ENCODE measurements at places on chromosomes 2 and 18.

DNA sequence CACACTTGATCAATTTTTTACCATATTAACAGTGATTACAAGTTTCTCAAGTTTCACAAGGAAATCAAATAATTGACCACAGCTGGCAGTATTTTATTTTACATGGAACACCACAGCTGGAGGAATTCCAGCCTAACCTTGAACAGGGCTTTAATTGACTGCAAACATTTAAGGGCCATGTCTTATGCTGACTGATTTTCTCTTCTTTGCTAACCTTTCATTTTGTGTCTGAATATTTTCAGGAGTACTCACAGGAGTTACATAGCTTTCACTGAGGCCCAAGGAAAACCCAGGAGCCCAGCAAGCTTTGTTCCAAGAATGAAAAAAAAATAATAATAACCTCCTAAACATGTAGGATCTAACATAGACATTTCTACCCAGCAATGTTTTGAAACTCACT lies 49.6 kb downstream of the FRZB start:
- no peak for DNase-seq

GRCh38 chr18:39711701-39712100 lies 2146.1 kb upstream of the CELF4 start:
- no peak for DNase-seq

- no peak for DNase-seq
These were observed 8.0 kb downstream of the ATP8B1 start for GRCh38 chr18:57794951-57795728.

DNA sequence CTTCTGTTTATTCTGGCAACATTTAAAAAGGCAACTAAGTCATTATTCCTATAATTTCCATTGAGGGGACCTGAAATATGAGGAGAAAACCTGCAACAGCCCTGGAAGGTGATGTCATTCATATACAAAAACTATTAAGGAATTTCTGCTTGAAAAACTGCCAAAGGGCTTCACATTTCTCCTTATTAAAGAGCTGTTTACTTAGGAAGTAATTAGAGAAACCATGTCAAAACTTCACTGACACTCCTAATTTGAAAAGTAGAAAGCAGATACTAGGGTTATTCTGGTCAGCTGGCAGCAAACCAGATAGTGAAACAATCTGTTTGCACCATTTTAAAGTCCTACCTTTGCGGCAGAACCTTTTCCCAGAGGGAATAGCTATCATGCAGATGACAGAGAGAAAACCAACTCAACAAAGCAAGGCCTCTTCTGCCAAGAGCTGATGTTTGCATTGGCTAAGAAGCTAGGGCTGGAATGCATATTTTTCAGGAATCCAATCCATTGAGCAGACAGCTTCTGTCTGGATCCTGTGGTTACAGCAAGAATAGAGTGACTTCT lies 592.2 kb upstream of the SYT4 start:
- DNase-seq: no peak

GRCh38 chr2:129754421-129754820 lies 225.0 kb upstream of the RAB6C start:
- no peak for DNase-seq

DNA sequence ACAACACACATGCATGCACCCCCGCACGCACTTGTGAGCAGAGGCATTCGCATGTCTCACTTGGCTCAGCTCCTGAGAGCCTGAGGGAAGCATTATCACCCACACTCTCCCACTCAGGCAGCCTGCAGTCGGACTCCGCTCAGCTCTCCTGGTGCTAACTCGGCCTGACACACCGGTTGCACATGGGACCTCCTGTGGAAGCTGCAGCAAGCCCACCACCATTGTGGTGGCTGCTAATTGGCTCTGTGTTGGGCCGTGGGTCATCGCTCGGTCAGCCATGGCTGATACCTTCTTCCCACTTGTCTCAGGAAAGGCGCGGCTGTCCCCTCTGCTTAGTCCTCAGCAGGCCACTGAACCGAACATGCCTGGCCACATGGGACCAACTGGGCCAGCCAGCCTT lies 13.7 kb upstream of the TEX261 start:
- no peak for DNase-seq

GRCh38 chr2:102050854-102051391 lies 59.2 kb downstream of the IL1R2 start:
- no peak for DNase-seq

DNA sequence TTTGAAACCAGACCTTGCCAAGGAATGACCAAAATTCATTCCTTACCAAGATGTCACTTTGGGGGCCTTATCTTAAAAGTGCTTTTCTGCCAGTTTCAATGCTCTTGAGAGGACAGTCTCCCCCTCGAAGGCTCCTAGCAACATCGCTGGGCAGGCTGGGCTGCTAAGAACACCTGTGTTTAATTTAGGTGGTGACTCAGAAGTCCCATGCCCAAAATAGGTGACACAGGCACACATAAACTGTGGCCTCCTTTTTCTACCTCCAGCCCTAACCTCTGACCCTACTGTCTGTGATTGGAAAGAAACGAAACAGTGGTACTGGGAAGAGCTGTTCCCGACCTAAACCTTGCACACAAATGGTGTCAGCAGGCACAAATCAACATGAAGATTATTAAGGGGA lies 28.7 kb upstream of the ROCK2 start:
- no peak for DNase-seq

DNA sequence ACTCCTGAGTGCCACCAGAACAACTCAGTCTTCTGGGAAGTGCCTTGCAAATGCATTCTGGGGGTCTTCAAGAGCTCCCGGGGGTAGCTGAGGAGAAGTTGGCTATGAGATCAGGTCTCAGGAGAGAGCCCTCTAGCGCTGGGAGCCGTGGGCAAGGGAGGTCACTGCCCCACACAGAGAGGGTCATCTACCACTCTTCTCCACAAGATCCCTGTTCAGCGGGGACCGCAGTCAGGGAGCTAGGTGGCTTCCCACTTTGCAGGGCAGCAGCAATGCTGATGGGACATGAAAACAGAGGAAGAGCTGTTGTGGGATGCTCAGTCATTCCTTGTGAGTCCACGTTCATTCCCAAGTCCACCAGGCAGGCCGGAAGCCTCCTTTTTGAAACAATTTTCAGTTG lies 66.6 kb downstream of the ACKR3 start:
- DNase-seq: no peak

DNA sequence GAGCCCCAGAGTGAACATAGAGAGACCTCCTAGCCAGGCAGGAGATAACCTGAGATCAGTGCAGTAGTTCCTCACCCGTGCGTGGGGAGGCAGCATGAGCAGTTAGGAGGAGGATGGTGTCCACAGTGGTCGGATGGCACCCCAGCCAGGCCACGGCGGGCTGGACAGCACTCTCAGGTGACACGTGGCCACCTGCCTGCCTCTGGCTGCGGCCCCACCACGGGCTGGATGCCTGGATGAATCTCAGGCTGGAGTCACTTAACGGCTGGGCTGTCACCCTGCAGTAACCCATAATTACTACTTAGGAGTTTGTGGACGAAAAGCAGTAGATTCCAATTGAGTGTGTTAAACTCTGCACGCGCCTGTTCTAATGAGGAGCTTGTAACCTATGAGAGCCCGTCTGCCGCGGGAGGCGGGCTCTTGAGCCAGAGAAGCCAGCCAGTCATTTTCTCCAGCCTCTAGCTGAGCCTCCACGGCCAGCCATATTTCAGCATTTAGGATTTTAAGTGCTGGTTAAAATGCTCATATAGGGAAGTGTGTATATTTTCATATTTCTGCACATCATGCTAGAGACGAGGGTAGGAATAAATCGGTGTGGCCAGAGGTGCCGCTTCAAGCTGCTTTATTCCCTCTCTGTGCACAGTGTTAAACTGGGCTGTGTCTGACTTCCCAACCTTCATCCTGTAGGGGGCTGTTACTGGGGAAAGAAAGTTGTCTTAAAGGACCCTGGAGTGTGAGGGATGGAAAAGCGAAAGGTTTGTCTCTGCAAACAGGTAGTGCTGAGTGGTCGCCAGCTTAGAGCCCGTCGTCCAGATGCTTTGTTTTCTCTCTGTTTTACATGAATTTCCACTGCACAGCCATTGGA lies 144.0 kb downstream of the GLI2 start:
- DNase-seq: no peak

GRCh38 chr18:79816092-79816491 lies 18.4 kb downstream of the KCNG2 start:
- DNase-seq: no peak

GRCh38 chr2:127052771-127053691 lies 53.9 kb downstream of the BIN1 start:
- DNase-seq: no peak

DNA sequence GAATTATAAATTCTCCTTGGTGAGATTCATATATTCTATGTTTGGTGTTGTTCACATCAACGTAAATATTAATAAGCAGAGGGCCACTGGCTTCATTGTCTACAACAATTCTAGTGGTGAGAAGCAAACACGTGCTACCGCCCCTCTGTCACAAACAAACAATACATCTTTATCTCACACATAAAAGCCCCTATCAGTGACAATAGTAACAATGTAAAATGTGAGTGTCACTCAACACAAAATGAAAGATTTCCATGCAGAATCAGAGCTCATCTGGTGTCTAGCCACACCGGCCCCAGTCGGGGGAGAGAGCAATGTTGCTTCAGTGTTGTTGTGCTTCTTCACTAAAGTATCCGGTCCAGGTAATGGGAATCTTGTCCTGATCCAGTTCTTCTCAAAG lies 932.6 kb downstream of the SOCS6 start:
- DNase-seq: no peak

DNA sequence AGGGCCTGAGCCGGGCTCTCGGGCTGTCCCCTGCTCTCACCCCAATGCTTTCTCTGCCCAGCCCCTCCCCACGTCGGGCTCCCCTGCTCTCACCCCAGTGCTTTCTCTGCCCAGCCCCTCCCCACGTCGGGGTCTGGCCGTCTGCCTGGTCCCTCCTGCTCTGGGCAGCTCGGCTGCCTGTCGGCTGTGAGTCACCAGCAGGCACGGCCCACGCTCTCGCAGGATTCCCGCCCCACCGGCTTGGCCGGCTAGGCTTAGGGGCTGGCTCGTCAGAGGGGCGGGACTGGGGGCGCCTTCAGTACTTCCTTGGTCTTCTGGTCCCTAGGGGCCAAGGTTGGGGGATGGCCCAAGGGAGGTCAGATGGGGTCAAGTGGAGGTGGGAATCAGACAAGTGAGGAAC lies 3.3 kb downstream of the BOK start:
- DNase-seq: no peak

DNA sequence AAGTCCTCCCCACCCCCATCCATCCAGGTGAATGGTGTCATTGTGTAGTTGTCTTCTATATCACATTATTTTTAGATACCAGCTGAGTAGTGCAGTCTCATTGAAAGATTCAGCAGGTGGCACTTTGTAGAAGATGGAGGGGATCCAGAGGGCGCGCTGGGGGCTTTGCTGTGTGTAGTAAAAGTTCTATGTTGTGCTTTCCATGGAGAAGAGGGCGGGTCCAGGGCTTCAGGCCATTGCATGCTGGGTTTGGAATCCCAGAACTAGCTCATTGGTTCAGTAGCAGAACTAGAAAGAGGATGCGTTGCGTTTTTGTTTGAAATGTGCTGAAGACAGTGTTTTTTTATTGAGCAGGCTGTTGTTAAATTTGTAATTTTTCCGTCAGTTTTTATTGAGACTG lies 120.0 kb downstream of the MAP4K4 start:
- DNase-seq: no peak

- DNase-seq: no peak
These were observed 1.2 kb downstream of the PPP1CB start for GRCh38 chr2:28752631-28753376.

- no peak for DNase-seq
These were observed 209.8 kb downstream of the BCL2 start for GRCh38 chr18:63109802-63110201.

DNA sequence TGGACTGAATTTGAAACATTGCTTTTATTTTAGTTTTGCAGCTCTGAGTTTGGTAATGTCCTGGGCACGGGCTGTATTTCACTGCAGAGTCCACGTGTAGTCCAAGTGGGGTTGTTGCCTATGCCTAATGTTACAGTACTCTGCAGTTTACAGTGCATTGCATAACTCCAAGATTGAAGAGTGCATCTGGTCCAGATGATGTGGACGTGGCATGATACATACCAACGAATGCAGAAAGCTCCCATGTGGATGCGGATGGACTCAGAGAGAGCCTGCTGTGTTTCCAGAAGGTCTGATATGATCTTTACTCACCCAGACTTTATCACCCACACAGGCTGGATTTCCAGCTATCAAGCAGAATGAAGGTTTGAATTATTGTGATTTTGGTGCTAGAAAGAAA lies 44.4 kb upstream of the CCDC68 start:
- DNase-seq: no peak
